GM20000 (cell line): ENCODE measurements at places on chromosomes 4 and X.

- DNase-seq: no peak
These were observed at the start of gene SRPX for GRCh38 chrX:38220415-38221390. TSS of gene SRPX (minus strand) at chrX:38220871. CDS start at chrX:38220792, 79 bp downstream.

DNA sequence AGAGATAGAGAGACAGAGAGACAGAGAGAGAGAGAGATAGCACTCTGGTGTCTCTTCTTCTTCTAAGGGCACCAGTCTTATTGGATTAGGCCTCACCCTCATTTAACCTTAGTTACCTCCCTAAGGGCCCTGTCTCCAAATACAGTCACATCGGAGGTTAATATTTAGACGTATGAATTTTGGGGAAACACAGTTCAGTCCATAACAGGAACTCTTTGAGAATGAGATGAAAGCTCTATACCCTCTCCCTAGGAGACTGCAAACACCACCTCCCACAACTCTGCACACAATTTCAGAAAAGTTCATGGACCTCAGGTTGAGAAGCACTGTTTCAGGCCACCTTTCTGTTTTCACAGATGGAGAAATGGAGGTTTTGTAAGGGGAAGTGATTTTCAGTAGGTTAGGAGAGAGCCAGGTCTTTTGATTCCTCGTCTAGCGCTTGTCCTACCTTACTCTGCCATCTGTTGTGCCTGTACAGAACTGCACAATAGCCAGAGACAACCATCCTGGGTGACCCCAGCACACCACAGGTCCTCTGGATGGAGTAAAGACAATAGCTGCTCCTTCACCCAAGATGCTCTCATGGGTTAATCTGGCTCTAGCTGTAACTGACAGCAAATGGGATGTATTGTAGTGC lies 16.9 kb upstream of the LOC101059915 start:
- peak; percentile 50 for DNase-seq

- peak; percentile 30 for DNase-seq
These were observed 91.9 kb upstream of the PPP1R2C start for GRCh38 chrX:42869659-42870476.

- DNase-seq: no peak
These were observed 84.1 kb downstream of the MSN start for GRCh38 chrX:65751519-65751918.

DNA sequence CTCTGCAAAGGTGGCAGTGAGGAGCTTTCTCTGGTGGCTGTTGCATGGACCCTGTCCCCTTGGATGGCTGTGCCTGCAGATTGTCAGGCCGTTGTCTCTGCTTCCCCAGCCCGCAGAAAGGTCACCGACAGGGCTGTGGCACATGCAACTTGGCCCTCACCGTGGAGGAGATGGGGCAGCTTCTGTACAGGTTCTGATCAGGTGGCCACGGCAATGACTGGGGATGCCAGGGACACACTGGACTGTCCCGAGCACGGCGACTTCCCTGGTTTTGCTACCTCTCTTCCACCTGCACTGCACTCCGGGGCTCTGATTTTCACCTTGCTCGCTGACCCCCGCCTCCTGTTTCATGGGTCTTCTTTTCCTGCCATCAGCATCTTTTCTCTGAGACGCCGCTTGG lies 43.5 kb downstream of the DCTD start:
- DNase-seq: no peak

DNA sequence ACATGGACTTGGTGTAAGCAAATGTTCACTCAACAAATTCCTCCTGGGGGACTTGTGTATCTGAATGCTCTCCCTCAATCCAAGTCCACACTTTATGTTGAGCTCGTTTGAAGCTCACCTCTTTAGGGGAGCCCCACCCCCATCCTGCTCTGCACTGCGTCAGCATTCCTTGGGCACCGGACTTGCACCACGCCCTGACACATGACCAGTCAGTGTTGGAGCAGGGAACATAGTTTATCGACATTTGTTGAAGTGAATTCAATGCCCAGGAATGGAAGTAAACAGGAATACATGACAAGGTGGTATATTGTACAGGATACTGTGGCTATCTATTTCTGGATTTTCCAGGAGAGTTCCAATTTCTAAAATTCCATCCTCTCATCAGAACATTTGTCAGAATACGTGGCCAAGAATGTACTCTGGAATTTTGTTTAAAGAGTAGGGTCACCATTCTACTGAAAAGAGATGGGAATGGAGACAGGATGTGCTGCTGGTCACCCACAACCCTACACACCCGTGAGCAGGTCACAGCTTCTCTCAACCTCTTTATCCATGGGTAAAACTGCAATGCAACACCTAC lies 60.0 kb upstream of the LNX1 start:
- DNase-seq: no peak

DNA sequence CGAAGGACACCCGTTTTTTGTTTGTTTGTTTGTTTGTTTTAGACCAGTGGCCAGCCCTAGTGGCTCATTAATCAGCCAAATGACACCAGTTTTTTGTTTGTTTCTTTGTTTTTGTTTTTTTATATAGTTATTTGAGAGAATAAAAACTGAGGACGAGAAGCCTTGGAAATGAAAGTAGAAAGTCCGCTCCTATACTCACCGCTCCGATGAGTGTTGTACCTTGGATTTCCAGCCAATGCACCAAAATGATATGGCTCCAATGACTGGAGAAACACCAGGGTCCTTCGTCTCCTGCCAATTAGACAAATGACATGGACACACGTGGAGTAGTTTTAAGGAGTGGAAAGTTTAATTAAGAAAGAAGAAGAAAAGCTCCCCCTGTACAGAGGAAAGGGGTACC lies 87.9 kb downstream of the ZXDA start:
- DNase-seq: no peak

GRCh38 chr4:56971383-56971782 lies 6.0 kb downstream of the NOA1 start:
- no peak for DNase-seq

GRCh38 chrX:13533726-13534125 lies 35.7 kb upstream of the EGFL6 start:
- no peak for DNase-seq

GRCh38 chrX:155169881-155170280 lies 46.4 kb upstream of the VBP1 start:
- DNase-seq: no peak

DNA sequence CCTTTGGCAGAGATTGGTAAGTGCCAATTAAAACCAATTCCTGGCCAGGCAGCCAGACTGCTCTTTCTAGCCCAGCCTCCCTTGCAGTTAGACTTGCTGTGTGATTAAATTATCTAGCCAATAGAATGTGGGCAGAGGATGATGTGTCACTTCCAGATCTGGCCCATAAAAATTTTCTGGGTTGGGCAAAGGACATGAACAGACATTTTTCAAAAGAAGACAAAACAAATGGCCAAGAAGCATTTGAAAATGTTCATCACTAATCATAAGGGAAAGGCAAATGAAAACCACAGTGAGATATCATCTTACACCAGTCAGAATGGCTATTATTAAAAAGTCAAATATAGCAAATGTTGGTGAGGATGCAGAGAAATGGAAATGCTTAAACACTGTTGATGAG lies 71.4 kb upstream of the STIM2 start:
- DNase-seq: no peak
